ENCODE measurements at places on chromosomes 2 and 18. TPM values are rescaled to one million over a fixed set of nuclear protein-coding genes. Genes with fewer than 3 reads are reported as not detected.

The ST6GAL2 gene
- 1.6 TPM for total RNA-seq

The SPDYA gene
- 0.24 TPM for total RNA-seq

The ASAP2 gene
- 44.6 TPM for total RNA-seq

The CNDP1 gene
- total RNA-seq: not detected

The M1AP gene
- total RNA-seq: 0.16 TPM

The PTGR3 gene
- 11.7 TPM for total RNA-seq

The RAB12 gene
- 55.7 TPM for total RNA-seq

The TM4SF20 gene
- 1.5 TPM for total RNA-seq

The LBH gene
- total RNA-seq: 215 TPM

The VSNL1 gene
- total RNA-seq: 0.16 TPM

The RESP18 gene
- not detected for total RNA-seq

The CROCC2 gene
- total RNA-seq: 0.81 TPM

The COL5A2 gene
- 1,022 TPM for total RNA-seq

The ID2 gene
- 66.0 TPM for total RNA-seq

The EGR4 gene
- total RNA-seq: 0.12 TPM

The TAF4B gene
- 5.5 TPM for total RNA-seq

The PJVK gene
- total RNA-seq: 1.7 TPM

The KYNU gene
- total RNA-seq: 2.4 TPM

The CCDC74B gene
- total RNA-seq: 10.2 TPM

The MZT2A gene
- total RNA-seq: 35.0 TPM

The DNAJC5G gene
- not detected for total RNA-seq

The CCBE1 gene
- 302 TPM for total RNA-seq

The RGPD3 gene
- 0.49 TPM for total RNA-seq

The CNRIP1 gene
- 27.4 TPM for total RNA-seq

The SAG gene
- not detected for total RNA-seq

The CNTNAP5 gene
- 0.12 TPM for total RNA-seq

The SCLY gene
- 16.3 TPM for total RNA-seq

The NPAS2 gene
- 23.7 TPM for total RNA-seq

The ZDBF2 gene
- total RNA-seq: 6.3 TPM

All from hair follicle dermal papilla cell (primary cell).